ENCODE measurements at places on chromosomes 12 and 14. TPM values are rescaled to one million over a fixed set of nuclear protein-coding genes. Genes with fewer than 3 reads are reported as not detected.
A peak's percentile ranks its signal among the peaks of the same experiment; 100 is the strongest.

GRCh38 chr14:99862136-99862535 is 68.9 kb downstream of the EML1 start:
- no peak for DNase-seq

Gene GPR84
- total RNA-seq = not detected

DNA sequence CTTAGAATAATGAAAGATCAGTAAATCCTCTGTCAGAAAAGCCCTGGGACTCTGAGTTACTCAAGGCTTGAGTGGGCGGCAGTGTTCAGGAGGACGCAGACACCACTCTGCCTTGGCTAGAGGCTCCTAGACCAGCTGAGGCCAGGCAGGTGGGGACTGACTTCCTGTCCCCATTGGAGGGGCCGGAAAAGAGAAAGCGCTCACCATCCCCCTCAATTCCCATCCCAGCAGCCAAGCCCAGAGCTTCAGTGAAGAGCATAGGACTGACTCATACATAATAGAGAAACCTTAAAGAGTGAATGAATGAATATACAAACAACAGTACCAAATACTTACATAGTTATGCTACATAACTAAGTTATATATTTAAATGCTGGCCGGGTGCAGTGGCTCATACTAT is 62.0 kb downstream of the PLEKHG7 start:
- no peak for DNase-seq

Gene FAM177A1
- 22.3 TPM for total RNA-seq

GRCh38 chr12:13084898-13085640 is 18.4 kb downstream of the GSG1 start:
- DNase-seq = no peak

GRCh38 chr14:21248739-21249411 is 20.4 kb downstream of the HNRNPC start:
- no peak for DNase-seq

Gene TPPP2
- total RNA-seq = not detected

DNA sequence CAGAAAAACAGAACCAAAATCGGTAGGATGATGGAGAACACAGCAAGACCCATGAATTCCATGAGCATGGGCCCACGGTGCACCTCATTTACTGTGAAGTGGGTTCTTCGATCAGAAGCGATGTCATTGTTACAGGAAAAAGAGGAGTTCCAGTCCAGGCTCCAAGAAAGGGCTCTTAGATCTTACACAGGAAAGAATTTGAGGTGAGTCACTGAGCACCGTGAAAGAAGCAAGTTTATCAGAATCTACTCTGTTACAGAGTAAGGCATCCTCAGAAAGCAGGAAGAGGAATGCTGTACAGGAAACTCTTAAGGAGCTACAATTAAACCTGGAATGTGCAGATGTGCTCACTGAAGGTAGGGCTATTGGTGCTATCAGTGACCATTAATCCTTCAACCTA is 11.6 kb upstream of the CHFR start:
- DNase-seq = no peak

DNA sequence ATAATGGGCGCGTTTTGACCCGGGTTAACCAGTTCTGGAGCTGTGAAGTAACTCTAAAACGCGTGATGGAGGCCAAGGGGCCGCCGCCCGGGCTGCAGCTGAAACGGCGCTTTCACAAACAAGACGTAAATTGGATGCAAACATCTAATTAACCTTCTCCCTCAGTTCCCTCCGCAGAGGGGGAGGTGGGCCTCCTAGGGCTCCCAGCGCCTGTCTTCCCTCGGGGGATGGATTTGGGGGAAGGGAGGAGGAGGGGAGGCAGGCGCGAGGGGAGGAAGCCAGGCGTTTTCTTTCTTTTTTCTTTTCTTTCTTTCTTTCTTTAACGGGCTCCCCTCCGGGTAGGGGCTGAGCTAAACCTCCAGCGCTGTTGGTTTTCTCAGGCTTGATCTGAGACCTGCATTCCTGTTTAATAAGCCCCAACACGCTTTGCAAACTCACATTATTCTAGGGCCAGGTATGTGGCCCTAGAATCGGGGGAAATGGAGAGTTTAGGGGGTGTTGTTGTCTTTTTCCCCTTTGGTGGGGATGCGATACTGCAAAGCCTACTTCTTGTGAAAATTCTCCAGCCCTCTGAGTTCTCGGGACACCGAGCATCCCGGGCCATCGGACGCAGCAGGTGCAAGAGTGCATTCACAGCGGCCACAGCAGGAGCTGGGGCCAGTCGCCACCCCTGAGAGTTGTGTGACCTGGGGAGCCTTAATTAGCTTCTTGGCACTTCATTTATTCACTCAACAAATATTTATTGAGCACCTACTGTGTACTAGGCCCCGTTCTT is 43.6 kb upstream of the LHX5 start:
- DNase-seq = no peak

Gene INSM2
- not detected for total RNA-seq

Gene MMP19
- 1.5 TPM for total RNA-seq

GRCh38 chr12:66900616-66901015 is 221.7 kb upstream of the GRIP1 start:
- peak; percentile 15 for DNase-seq

- DNase-seq = no peak
Measured at GRCh38 chr12:89618113-89618862, 90.3 kb downstream of the ATP2B1 start.

Gene GNPTAB
- total RNA-seq = 29.0 TPM

DNA sequence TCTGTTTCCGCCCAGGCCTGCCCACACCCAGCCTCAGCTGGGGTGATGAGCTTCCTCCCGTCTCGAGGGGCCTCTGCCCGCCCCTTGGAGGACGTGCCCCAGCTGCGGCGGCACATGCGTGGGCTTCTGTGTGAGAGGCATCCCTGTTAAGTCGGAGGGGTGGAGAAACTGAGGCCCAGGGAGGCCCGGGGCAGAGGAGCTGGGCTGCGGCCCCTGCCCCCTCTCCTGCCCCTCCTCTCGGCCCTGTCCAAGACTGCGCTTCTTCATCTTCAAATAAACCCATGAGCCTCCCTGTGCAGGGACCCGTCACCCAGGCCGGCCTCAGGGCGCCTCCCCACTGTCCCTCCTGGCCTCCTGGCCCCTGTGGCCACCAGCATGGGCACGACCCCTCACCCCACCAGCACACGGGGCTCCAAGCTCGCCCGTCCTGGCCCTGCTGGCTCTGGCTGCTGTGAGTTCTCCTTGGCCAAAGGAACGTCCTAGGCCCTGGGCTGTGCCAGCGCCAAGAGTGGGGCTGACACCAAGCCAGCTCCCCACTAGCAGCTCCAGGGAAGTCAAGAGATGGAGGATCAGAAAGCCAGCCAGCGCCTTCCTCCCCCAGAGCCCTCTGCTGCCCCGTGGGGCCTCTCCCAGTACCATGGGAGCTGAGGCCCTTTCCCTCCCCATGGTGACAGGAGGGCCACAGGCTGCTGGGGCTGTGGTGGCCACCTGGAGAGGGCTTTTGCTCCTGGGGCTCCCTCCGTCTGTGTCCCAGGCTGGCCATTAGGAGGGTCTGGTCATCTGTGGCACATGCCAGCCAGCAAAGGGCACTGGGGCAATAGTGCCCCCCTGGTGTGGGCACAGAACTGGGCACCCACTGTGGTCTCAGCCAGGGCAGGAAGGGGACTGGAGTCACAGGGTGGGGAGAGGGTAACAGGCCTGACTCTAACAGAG is 180.4 kb downstream of the KIF26A start:
- no peak for DNase-seq

- no peak for DNase-seq
Measured at GRCh38 chr14:24056800-24057184, 5.0 kb downstream of the CARMIL3 start.

GRCh38 chr14:96940009-96940408 is 142.8 kb downstream of the VRK1 start:
- DNase-seq = peak; percentile 15

DNA sequence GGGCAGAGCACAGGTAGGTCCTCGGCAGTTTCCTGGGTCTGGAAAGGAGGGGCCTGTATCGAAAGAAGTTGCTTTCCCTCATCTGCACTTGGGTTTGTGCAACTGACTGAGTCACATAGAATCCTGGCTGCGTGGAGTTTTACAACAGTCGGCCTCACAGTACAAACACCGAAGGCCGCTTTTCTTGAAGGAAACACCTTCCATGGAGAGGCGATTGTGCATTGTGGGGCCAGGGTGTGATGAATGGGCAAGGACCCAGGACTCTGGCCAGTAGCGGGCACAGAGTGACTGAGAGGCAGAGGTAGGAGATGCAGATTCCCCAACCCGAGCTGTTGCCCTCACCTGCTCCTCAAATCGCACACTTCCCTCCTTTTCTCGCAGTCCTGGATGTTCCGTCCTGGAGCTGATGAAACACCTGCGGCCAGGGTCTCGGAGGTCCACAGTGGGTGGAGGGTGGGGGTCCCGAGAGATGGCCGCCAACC is 7.7 kb downstream of the CCND2 start:
- no peak for DNase-seq

Gene SYT10
- 0.10 TPM for total RNA-seq

DNA sequence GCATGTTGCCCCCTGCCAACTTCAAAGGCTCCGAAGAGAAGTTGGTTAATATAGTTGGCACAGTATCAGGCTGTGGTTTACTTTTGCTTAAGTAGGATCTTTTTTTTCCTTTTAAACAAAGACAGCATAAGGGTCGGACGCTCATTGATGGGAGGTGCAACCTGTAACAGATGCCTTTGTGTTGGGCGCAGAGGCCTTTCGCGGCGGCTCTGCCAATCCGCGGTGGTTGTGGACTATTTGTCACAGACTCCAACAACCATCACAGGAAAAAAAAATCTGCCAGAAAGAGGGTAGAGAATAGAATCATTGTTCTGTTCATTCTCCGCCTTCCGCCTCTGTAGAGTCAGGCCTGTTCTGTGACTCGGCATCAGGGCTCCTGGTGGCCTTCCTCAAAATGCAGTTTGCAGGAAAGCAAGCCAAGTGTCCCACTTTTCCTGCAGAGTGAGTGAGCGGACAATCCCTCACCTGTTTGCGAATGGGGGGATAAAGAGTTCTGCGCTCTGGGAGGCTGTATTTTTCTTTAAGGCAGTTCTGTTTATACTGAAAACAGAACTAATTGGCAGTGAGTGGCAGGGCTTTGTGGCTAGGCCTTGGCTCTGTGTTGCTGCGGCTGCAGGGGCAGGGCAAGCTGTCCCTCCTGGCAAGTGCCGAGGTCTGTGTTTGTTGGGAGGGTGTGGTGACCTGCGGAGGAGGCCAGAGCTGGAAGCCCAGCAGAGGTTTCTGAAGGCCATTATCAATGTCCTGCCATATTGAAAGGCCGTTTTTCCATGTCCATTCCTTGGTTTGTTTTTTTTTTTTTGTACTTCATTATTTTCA is 83.0 kb upstream of the PIWIL1 start:
- DNase-seq = peak; percentile 22

Gene NRXN3
- 2.9 TPM for total RNA-seq

Gene ANAPC7
- total RNA-seq = 71.3 TPM

DNA sequence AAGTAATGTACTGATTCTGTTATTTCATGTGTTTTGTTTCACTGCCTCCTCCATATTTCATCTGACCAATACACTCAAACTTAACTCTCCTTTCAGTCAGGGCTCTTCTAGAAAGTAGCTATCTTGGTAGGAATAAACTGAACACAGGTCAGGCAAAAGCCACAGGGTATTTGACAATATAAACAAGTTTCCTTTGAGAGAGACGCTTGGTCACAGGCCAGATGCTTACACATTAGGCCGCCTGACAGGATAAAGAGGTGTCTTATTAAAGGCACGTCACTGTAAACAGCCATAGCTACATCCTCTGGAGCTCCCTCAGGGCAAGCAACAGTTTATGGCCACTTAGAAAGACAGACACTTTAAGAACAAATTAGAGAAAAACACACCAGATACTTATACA is 607.5 kb downstream of the SLC6A15 start:
- DNase-seq = no peak

DNA sequence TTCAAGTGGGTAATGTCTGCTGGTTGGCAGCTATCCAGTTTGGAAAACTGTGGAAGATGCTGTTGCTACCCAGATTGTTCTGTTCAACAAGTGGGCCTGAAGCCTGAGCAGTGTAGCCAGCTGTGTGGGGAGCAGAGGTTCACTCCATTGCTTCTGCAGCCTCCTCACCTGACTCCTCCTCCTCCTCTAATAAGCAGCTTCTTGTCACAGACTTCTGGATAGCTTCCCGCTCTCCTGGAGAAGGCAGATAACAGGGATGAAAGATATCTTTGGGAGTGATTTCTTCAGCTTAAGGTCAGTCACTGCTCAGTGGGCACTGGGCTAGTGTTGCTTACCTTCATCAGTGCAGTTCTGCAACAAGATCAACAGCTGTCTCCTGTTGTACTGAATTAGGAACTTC is 2.0 kb downstream of the POP5 start:
- DNase-seq = no peak

Gene IL26
- not detected for total RNA-seq

DNA sequence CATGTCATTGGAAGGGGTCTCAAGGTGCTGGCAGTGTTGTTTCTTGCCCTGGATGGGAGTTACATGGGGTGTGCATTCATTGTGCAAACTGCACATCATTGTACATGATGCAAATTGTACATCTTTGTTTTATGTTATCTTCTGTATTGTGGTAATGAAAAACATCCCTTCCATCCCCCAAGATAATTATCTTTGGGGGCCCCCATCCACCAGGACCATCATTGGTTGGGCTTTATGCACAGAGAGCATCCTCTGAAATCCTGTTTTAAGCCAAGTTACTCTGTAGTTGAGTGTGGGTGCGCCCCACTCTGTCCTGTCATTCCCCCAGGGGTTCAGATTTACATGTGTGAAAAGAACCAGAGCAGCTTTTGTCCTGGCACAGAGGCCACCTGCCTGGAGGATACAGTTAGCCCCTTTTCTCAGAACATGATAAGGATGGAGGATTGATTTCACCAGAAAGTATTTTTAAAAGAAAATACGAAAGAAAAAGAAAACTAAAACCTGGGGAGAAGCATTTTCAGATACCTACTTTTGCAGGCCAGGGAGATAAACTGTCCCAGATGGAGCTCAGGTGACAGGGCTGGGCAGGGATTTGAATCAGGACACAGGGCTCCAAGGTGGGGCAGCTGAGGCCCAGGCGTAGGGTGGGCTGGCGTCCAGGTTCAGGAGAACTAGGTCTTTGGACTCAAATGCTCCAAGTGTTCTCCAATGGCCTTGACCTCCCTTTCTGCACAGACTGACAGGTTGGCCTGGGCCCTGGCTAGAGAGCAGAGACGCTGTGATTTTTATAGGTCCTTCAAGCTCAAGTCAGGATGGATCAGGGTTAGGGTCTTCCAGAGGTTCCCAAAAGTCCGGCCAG is 17.2 kb downstream of the WSCD2 start:
- no peak for DNase-seq

GRCh38 chr12:50174971-50175715 is 8.0 kb upstream of the CERS5 start:
- DNase-seq = peak; percentile 92

DNA sequence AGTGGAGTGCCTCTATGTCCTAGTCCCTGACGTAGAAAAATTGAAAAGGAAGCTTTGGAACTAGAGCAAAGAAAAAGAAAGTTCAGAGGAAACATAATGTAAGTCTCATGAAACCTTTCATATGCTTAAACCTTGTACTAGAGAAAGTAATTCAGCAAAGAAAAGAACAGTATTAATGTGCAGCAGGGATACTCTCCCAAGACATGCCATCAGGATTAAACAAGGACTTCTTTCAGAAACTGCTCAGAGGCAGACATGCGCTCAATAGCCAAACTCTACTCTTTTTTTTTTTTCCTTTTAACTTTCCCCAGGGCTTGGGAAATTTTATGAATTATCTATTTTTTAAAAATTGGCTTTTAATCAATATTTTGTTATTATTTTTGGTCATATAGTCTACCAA is 7.1 kb upstream of the ASB8 start:
- no peak for DNase-seq

GRCh38 chr12:120367924-120368788 is 808 bp downstream of the MSI1 start:
- DNase-seq = peak; percentile 33
